A549 treated with ZK216348 at 1 μM for 4 hours (cell line): ENCODE measurements at places on chromosomes 6 and 20. TPM values are rescaled to one million over a fixed set of nuclear protein-coding genes. Genes with fewer than 3 reads are reported as not detected.

Gene FAM83C
- 0.07 to 0.15 TPM (median 0.12 TPM) in 4 of 5 replicates, not detected in the other for total RNA-seq

Gene SAPCD1
- total RNA-seq = 3.7 to 5.9 TPM (median 4.9 TPM) in 5 replicates

Gene VPS16
- total RNA-seq = 19.3 to 40.0 TPM (median 32.3 TPM) in 5 replicates

Gene CCND3
- total RNA-seq = 109 to 184 TPM (median 176 TPM) in 5 replicates

Gene TRIM40
- total RNA-seq = not detected in 5 replicates

Gene RAET1L
- total RNA-seq = 0.32 to 0.49 TPM (median 0.38 TPM) in 3 of 5 replicates, not detected in the others

Gene NUS1
- 17.5 to 28.8 TPM (median 27.0 TPM) in 5 replicates for total RNA-seq

Gene CST2
- 0.28 to 0.83 TPM (median 0.50 TPM) in 4 of 5 replicates, not detected in the other for total RNA-seq

Gene C6orf58
- 0.22 TPM in 1 of 5 replicates, not detected in the others for total RNA-seq

Gene HLA-DRA
- not detected in 5 replicates for total RNA-seq

Gene GOPC
- 9.7 to 19.4 TPM (median 18.0 TPM) in 5 replicates for total RNA-seq

Gene ATAT1
- total RNA-seq = 5.2 to 6.5 TPM (median 5.7 TPM) in 5 replicates

Gene ADGRF1
- total RNA-seq = 0.05 TPM in 2 of 5 replicates, not detected in the others
